ENCODE measurements at places on chromosomes 6 and 20.

DNA sequence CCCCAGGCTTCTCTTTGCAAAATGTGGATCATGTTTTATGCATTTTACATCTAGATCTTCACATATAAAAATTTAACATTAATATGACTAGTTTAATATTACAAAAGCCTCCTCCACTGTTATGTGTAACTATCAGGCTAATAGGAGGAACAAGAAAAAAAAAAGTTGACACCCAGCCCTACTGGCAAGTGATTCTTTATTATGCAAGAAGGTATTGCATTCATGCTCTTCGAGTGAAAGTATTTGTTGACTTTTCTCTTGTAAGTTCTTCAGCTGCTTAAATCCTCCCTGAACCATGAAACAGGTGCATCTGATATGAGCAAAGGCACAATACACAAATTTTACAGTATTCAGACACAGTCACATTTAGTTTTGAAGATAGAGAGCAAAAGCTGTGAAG is 716 bp upstream of the HLA-DQB2 start:
- no peak for DNase-seq

DNA sequence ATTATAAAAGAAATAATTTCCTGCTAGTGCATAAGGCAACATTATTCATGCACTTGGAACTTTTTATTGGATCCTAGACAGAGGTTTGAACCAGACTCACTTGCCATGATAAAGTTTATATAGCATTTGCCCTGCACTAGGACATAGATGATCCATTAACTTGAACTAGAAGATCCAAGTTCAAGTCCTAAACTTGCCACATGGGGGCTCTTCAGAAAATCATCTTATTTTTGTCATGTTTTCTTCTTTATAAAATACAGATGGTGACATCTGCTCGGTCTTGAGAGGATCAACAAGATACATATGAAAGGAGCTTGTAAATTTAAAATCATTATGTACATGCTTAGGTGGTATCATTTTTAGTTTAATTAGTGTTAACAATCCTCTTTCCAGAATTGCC is 94.5 kb downstream of the SIM1 start:
- DNase-seq: no peak

GRCh38 chr20:57013741-57014140 is 252.7 kb downstream of the BMP7 start:
- no peak for DNase-seq

- no peak for DNase-seq
Observed at GRCh38 chr6:107129370-107129925, 14.1 kb upstream of the BEND3 start.

- no peak for DNase-seq
Observed at GRCh38 chr6:25427549-25427948, 148.4 kb downstream of the CARMIL1 start.

GRCh38 chr20:57479196-57479595 is 45.7 kb downstream of the CTCFL start:
- no peak for DNase-seq

DNA sequence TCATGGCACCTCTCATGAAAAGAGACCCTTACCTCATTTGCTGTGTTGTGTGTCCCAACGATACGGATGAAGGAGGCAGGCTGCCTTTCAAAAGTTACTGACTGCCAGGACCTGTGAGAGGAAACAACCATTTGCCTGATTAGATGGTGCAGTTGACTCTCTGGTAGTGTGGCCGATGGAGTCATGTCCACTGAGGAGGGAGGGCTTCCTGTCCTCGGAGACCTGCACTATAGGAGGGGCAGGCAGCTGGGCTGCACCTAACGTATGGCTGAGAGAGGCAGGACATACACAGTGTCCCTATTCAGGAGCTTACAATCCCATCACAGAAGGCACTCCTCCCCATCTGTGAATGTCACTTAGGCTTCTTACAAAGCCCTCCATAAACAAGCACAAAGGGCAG is 373.0 kb downstream of the ZFAND3 start:
- no peak for DNase-seq

- DNase-seq: peak; percentile 53
Observed at GRCh38 chr20:38221119-38221589, 39.4 kb downstream of the KIAA1755 start.

GRCh38 chr6:127435626-127436220 is 23.5 kb downstream of the KIAA0408 start:
- no peak for DNase-seq

DNA sequence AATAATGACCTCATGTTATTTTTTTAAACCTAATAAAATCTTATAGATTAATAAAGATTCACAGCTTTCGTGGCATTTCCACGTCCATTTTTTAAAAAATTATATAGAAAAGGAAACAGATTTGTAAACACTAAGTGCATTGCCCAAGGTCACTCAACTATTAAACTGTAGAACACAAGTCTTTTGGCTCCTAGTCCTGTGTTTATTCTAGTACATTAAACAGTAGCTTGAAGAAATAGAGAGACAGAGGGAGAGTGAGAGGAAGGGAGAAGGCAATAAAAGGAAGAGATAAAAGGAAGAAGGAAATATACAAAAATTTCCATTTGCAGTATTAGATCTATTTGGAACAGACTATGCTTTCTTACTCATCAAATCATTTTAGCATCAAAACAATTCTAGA is 586.7 kb upstream of the CITED2 start:
- no peak for DNase-seq

- DNase-seq: no peak
Observed at GRCh38 chr6:36546308-36546919, 865 bp downstream of the STK38 start.

- no peak for DNase-seq
Observed at GRCh38 chr6:104526376-104526775, 333.3 kb downstream of the HACE1 start.

DNA sequence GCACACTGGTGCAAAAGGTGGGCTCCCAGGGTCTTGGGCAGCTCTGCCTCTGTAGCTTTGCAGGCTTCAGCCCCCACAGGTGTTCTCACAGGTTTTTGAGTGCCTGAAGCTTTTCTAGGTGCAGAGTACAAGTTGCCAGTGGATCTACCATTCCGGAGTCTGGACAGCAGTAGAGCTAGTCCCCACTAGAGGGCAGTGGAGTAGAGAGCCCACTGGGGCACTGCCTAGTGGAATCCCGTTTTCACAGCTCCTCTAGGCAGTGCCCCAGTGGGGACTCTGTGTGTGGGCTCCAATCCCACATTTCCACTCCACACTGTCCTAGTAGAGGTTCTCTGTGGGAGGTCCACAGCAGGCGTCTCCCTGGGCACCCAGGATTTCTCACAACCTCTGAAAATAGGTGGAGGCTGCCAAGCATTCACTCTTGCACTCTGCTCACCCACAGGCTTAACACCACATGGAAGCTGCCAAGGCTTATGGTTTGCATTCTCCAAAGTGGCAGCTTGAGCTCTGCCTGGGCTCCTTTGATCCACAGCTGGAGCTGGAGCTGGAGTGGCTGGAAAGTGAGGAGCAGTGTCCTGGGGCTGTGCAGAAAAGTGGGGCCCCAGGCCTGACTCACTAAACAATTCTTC is 86.3 kb upstream of the PROKR2 start:
- no peak for DNase-seq

DNA sequence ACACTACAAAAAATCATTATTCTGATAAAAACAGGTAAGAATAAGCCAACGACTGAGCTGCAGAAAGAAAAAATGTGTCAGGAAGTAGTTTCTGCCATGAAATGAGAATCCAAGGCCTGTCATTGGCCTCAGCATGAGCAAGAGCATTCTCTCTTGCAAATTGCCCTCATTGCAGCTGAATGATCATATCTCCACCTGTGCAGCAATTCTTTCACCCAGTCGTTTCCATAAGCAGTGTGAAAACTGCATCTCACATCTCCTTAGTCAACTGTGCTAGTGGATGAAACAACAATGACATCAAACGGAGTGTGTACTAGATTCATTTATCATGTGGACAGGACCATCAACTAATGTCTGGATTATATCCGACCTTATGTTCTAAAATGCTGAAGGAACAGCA is 88.2 kb upstream of the STXBP5 start:
- DNase-seq: no peak

GRCh38 chr6:28948782-28949486 is 25.1 kb upstream of the TRIM27 start:
- no peak for DNase-seq

- no peak for DNase-seq
Observed at GRCh38 chr6:142544199-142544838, 242.5 kb downstream of the ADGRG6 start.

DNA sequence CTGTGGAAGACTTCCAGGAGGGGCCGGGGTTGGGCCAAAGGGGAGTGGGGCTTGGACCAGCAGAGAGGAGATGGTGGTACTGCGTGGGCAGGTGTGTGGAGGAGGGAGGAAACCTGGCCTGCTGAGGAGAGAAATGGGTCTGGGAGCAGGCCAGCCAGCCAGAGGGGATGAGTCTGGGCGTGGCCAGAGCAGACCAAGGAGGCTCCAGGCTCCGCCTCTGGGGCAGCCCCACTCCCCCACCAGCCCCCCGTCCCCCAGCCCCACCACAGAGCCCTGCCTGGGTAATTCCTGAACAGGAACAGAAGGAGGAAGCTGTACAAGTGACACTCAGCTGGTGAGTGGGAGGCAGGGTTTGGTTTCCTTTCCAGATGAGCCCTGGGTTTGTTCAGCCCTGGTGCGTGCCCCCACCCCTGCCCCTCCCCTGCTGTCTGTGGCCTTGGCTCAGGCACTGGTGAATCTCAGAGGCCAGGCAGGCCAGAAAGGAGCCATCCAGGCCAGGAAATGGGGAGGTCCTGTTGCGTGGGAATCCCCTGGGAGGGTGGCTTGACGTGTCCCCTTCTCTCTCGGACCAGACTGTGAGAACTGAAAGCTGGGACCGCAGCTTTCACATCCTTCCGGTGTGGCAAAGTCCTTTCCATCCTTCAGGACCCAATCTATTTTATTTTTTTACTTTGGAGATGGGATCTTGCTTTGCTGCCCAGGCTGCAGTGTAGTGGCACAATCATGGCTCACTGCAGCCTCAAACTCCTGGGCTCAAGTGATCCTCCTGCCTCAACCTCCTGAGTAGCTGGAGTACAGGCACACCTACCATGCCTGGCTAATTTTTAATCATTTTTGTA is 9.4 kb upstream of the SRC start:
- no peak for DNase-seq

GRCh38 chr6:118327237-118327636 is 220.9 kb upstream of the PLN start:
- DNase-seq: no peak

GRCh38 chr6:72132427-72132826 is 246.1 kb downstream of the RIMS1 start:
- no peak for DNase-seq

DNA sequence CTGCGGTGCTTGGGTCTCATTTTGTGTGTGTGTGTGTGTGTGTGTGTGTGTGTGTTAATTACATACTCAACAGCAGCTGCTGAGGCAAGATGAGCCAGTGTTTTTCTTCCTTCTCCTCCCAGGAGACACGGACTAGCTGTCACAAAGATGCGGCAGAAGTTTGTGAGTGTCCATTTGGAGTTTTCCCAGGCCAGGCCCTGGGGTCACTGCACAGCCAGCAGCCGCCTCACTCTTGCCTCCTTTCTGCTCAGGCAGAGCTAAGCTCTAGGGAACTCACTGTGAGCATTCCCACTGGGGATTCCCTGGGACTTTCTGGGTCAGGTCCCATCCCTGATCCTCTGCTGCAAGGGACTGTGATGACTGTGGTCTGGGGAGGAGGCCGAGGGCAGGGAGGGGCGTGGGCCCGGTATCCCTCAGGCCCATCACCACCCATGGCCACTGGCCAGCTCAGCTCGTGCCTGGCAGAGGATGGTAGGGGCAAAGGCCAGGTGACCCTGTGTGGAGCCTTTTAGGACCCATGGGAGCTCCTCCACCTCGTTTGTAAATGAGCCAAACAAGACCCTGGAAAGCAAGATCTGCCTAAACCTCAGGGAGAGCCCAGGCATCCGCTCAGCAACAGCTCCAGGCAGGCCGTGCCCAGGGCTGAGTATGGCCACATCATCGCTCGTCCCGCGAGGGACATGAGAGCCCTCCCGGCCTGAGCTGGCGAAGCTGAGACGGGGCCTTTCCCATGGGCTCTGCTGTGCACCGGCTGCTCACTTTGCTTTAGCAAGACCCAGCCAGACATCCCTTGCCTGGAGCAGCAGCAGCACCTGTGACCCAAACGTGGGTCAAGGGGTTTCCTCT is 102.0 kb downstream of the PSMB1 start:
- no peak for DNase-seq

GRCh38 chr6:159089443-159089842 is 44.7 kb upstream of the TAGAP start:
- no peak for DNase-seq

DNA sequence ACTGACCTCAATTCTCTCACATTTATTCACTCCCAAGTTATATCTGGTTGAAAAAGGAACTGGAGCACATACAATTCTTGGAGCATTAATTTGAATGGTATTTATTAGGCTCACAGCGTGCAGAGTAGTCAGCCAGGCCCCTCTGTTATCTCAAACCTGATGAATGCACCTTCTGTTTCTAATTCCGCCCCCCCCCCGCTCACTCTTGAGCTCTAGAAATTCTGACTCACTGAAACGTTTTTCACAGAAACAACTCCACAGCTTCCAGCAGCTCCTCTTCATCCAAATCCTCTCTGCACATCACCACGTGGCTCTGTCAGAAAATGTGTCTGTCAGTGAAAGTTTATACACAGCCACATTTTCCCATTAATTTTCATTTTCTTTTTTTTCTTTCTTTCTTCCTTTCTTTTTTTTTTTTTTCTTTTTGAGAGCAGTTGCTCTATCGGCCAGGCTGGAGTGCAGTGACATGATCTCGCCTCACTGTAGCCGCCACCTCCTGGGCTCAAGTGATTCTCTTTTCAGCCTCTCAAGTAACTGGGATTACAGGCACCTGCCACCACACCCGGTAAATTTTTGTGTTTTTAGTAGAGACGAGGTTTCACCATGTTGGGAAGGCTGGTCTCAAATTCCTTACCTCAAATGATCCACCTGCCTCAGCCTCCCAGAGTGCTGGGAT is 109.4 kb downstream of the TBXT start:
- DNase-seq: no peak

DNA sequence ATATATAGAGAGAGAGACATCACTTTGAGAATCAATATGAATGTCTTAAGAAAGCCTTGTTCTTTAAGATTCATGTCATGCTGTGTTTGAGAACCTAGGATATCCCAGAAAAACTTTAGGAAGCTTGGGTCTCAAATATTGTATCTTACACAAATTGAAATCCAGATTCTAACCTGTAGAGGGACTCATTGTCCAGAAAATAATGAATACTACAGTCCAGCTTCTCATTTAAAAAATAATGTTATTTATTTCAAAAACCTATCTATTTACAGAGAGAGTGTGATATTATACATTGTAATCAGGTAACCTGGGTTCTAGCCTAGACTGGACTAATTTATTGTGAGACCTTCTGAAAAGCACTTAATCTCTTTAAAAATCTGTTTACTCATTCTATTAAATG is 4.2 kb downstream of the RFX6 start:
- DNase-seq: no peak
